ENCODE measurements at places on chromosomes 3 and 15.

DNA sequence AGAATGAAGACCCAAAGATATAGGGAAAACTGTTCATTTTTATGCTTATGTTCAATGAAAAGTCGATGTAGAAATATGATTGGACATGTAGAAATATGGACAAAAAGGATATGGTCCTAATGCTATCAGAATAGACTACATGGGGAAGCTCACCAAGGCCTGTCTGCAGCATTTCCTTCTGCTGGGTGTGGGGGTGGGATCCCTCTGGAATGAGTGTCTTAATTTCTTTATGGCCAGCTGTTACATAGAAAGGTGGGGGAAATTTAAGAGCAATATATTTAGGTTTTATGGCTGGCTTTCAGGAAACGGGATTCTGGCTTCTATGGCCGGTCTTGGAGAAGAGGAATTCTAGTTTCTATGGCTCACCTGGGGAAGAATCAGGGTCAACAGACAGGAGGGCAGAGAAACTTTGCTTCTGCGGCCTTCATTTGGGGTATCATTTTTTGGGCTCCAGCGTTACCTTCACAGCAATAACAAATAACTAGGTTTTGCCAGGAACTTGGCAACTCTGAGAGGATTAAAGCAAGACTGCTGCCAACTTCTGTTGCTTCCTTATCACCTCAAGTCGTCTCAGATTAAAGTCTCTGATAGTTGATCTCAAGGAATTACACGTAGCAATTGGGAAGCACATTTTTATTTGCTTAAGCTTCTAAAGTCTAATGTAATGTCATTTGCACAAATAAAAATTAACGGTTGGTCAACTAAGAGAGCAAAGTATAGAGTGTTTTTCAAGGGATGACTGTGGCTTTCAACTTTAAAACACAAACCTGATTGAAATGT is 57.0 kb upstream of the GATM start:
- H3K36me3 ChIP-seq, result no peaks in the 10 kb centered on the region
- H3K27ac ChIP-seq, result no peak overlapping the region
- H3K4me1 ChIP-seq, result peaks cover 9% of the 10 kb centered on the region
- no peaks in the 10 kb centered on the region for H3K27me3 ChIP-seq
- DNase-seq, result no peak
- no peak overlapping the region for H3K4me3 ChIP-seq

DNA sequence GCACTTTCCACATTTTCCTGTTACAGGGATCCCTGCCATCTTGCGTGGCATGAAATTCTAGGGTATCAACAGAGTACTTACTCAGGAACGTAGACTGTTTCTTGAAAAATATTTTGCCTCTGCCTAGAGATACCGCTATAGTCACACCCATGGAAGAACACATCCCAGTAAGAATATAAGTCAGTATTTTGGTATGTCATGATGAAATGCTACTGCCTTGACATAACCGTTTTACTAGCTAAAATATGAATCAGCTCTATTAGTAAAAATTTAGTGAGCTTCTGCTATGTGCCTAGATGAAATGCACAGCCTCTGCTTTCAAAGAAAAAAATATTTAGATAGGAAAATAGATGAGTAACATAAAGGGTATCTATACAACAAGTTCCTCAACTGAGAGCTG is 276.4 kb downstream of the TBC1D5 start:
- peak; percentile 54 for DNase-seq
- no peaks in the 10 kb centered on the region for H3K36me3 ChIP-seq
- H3K27me3 ChIP-seq, result no peaks in the 10 kb centered on the region
- peaks cover 11% of the 10 kb centered on the region for H3K4me1 ChIP-seq
- H3K27ac ChIP-seq, result no peak overlapping the region

GRCh38 chr3:155323063-155323666 is 29.7 kb upstream of the STRIT1 start:
- peak; percentile 86 for DNase-seq
- H3K4me3 ChIP-seq, result no peak overlapping the region
- H3K4me1 ChIP-seq, result no peaks in the 10 kb centered on the region
- no peaks in the 10 kb centered on the region for H3K36me3 ChIP-seq
- H3K27ac ChIP-seq, result no peak overlapping the region

GRCh38 chr3:183315739-183316138 is 62.7 kb downstream of the B3GNT5 start:
- H3K27me3 ChIP-seq, result no peaks in the 10 kb centered on the region
- peaks cover 46% of the 10 kb centered on the region for H3K4me1 ChIP-seq
- H3K4me3 ChIP-seq, result no peak overlapping the region
- peak; percentile 35 for DNase-seq

GRCh38 chr15:68623301-68623892 is 44.6 kb downstream of the CORO2B start:
- DNase-seq, result no peak
- H3K27me3 ChIP-seq, result no peaks in the 10 kb centered on the region
- H3K27ac ChIP-seq, result no peak overlapping the region
- no peak overlapping the region for H3K4me3 ChIP-seq

DNA sequence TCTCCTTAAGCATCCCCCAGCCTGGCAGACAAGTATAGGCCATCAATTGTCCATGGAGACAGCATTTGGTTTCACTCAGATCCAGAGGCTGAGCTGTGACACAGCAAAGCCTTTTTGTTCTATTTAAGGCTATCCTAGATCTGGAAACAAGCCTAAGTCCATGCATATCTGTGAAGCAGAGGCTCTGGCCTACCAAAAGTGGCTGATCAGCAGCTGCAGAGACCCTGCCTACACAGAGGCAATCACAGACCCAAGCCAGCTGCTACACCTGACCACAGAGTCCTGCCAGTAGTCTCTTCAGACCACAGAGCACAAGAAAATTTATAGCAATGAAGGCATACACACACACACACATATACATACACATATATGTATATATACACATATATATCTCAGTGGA is 501.7 kb upstream of the ARPP21 start:
- H3K4me3 ChIP-seq, result no peak overlapping the region
- H3K27me3 ChIP-seq, result no peaks in the 10 kb centered on the region
- no peaks in the 10 kb centered on the region for H3K36me3 ChIP-seq
- H3K27ac ChIP-seq, result no peak overlapping the region

GRCh38 chr15:61780278-61780980 is 279.8 kb downstream of the VPS13C start:
- H3K4me1 ChIP-seq, result no peaks in the 10 kb centered on the region
- peaks cover 57% of the 10 kb centered on the region for H3K27me3 ChIP-seq
- no peak for DNase-seq
- H3K36me3 ChIP-seq, result no peaks in the 10 kb centered on the region
- no peak overlapping the region for H3K27ac ChIP-seq

GRCh38 chr3:72998466-72998865 is 1.9 kb downstream of the PPP4R2 start:
- H3K36me3 ChIP-seq, result peaks cover 28% of the 10 kb centered on the region
- H3K4me1 ChIP-seq, result peaks cover 28% of the 10 kb centered on the region
- no peak overlapping the region for H3K27ac ChIP-seq

- no peak overlapping the region for H3K27ac ChIP-seq
- no peaks in the 10 kb centered on the region for H3K27me3 ChIP-seq
- H3K4me3 ChIP-seq, result no peak overlapping the region
- peaks cover 39% of the 10 kb centered on the region for H3K4me1 ChIP-seq
- H3K36me3 ChIP-seq, result no peaks in the 10 kb centered on the region
Measured at GRCh38 chr15:69394556-69395282, 19.4 kb upstream of the KIF23 start.

GRCh38 chr3:134536781-134537180 is 50.9 kb downstream of the CEP63 start:
- no peaks in the 10 kb centered on the region for H3K4me1 ChIP-seq
- no peaks in the 10 kb centered on the region for H3K36me3 ChIP-seq
- no peak overlapping the region for H3K4me3 ChIP-seq
- H3K27ac ChIP-seq, result no peak overlapping the region
- H3K27me3 ChIP-seq, result no peaks in the 10 kb centered on the region
- DNase-seq, result no peak

DNA sequence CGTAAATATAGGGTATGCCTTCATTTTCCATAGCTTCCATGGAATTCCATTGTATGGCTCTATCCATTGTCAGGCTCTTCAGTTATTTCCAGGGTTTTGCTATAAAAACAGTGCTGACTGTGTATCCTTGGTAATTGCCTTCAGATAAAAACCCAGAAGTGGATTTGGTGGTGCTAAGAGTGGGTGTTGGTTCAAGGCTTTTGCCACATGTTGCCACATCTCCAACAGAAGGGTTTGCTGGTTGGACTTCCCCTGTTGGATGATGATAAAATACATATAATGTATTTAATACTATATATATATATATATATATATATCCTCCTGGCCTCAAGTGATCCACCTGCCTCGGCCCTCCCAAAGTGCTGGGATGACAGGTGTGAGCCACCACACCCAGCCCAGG is 97.8 kb downstream of the FLNB start:
- no peak for DNase-seq
- peaks cover 88% of the 10 kb centered on the region for H3K36me3 ChIP-seq
- H3K4me1 ChIP-seq, result peaks cover 5% of the 10 kb centered on the region
- H3K27me3 ChIP-seq, result no peaks in the 10 kb centered on the region
- no peak overlapping the region for H3K4me3 ChIP-seq

- H3K27ac ChIP-seq, result no peak overlapping the region
- H3K36me3 ChIP-seq, result no peaks in the 10 kb centered on the region
- no peak overlapping the region for H3K4me3 ChIP-seq
- H3K27me3 ChIP-seq, result no peaks in the 10 kb centered on the region
- peaks cover 28% of the 10 kb centered on the region for H3K4me1 ChIP-seq
Measured at GRCh38 chr3:195147649-195148080, 123.3 kb downstream of the XXYLT1 start.

- no peak overlapping the region for H3K27ac ChIP-seq
Measured at GRCh38 chr3:161556533-161556932, 59.9 kb downstream of the OTOL1 start.

DNA sequence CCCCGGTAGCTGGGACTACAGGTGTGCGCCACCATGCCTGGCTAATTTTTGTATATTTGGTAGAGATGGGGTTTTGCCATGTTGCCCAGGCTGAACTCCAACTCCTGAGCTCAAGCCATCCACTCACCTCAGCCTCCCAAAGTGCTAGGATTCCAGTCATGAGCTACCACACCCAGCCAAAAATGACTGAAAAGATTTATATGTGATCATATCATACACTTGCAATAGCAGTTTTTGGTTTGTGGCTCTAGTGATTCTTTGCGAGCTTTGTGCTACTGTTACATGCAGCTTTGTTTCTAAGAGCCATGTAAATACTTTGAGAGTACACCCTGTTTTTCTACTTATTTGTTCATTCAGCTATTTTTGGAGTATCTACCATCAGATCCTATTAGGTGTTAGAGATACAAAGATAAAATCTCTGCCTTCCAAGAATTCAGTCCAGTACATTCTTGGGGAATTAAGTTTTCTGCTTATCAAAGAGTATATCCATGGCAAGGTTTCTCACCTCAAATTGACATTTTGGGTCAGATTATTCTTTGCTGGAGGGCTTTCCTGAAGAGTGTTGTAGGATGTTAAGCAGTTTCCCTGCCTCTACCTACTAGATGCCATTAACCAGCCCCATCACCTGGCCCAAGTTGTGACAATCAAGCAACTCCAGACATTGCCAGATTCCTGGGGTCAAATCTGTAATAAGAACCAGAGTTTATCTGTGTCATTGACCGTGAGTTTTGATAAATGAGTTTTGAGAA is 15.0 kb downstream of the SNAP23 start:
- no peak for DNase-seq
- no peaks in the 10 kb centered on the region for H3K27me3 ChIP-seq
- no peak overlapping the region for H3K27ac ChIP-seq
- H3K4me3 ChIP-seq, result no peak overlapping the region
- peaks cover 9% of the 10 kb centered on the region for H3K4me1 ChIP-seq

GRCh38 chr15:46177219-46177618 is 542.4 kb downstream of the SQOR start:
- no peak for DNase-seq
- H3K4me1 ChIP-seq, result no peaks in the 10 kb centered on the region
- H3K36me3 ChIP-seq, result no peaks in the 10 kb centered on the region

GRCh38 chr3:107718547-107718946 is 195.8 kb downstream of the BBX start:
- no peaks in the 10 kb centered on the region for H3K4me1 ChIP-seq
- H3K36me3 ChIP-seq, result no peaks in the 10 kb centered on the region
- DNase-seq, result no peak
- H3K27me3 ChIP-seq, result no peaks in the 10 kb centered on the region

DNA sequence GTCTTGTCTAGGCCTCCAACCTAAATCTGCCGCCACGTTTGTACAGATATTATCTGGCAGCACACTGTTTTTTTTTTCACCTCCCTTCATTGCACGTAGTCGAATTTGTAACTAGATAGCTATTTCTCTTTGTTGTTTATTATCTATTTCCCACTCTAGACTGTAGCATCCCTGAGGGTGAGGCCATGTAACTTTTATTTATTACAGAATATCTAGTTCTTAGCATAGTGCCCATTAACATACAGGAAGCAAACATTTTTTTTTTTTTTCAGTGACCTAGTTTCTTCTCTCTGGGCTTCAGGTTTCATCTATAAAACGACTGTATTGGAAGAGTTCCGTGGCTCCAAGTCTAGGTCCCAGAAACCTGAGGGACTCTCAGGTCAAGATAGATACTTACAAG is 354.3 kb downstream of the FGF12 start:
- DNase-seq, result no peak
- H3K36me3 ChIP-seq, result no peaks in the 10 kb centered on the region
- peaks cover 43% of the 10 kb centered on the region for H3K27me3 ChIP-seq
- H3K4me1 ChIP-seq, result no peaks in the 10 kb centered on the region
- no peak overlapping the region for H3K4me3 ChIP-seq
- no peak overlapping the region for H3K27ac ChIP-seq

GRCh38 chr3:165859061-165859460 is 21.8 kb upstream of the BCHE start:
- H3K4me3 ChIP-seq, result no peak overlapping the region
- H3K36me3 ChIP-seq, result no peaks in the 10 kb centered on the region
- H3K4me1 ChIP-seq, result peaks cover 8% of the 10 kb centered on the region
- no peak for DNase-seq
- no peak overlapping the region for H3K27ac ChIP-seq
